ENCODE measurements at places on chromosomes 1 and 21.

DNA sequence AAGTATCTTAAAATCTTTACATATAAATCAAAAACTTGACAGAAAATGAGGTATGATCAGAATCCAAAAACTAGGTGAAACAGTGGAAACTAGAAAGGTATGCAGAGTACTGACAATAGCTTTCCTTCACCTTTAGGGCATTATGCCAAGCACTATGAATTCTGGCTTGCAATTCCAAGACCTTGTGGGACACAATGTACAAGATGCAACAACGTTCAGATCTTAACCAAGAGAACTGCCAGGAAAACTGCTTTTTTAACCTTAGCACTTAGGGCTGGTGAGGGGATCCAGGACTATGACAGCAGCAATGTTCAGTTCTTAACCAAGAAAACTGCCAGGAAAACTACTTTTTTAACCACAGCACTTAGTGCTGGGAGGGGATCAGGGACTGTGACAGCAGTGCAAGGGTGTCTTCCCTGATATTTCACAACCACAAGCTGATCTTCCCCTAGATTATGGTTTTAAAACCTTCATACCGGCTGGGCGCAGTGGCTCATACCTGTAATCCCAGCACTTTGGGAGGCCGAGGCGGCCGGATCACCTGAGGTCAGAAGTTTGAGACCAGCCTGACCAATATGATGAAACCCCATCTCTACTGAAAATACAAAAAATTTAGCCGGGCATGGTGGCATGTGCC is 22.3 kb downstream of the FOXJ3 start:
- no peak for DNase-seq

- DNase-seq = no peak
Measured at GRCh38 chr1:182185842-182186756, 124.6 kb upstream of the ZNF648 start.

DNA sequence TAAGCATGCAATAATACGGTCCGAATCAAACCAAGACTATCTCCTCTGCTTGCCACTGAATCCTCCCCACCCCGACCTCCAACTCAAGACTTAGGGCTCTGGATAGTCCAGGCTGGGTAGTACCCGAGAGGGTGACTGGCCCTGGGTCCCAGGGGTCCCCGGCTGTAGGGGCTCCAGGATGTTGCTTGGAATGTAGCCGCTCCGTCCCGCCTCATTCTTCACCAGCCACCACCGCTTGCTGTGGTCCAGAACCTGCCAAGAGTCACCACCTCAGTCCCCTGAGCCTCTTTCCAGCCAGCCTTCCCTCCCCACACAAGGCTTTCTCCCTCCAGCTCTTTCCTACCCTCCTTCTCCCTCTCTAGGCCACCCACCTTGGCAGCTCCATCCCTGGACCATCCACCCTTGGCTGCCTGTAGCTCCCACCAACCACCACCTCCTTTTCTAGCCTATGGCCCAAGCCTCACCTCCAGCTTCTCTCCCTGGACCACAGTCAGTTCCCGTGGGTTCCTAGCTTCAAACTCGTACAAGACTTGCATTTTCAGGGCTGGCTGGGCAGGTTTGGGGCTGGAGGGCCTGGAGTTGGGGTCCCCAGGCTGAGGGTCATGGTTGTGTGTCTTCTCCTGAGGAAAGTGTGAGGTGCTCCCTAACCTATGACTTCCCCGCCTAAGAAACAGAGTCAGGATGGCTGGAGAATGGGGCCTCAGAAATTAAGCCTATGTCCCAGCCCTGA is 10.9 kb upstream of the GSTM3 start:
- DNase-seq = no peak

GRCh38 chr1:212952641-212952976 is 2.3 kb downstream of the VASH2 start:
- no peak for DNase-seq

DNA sequence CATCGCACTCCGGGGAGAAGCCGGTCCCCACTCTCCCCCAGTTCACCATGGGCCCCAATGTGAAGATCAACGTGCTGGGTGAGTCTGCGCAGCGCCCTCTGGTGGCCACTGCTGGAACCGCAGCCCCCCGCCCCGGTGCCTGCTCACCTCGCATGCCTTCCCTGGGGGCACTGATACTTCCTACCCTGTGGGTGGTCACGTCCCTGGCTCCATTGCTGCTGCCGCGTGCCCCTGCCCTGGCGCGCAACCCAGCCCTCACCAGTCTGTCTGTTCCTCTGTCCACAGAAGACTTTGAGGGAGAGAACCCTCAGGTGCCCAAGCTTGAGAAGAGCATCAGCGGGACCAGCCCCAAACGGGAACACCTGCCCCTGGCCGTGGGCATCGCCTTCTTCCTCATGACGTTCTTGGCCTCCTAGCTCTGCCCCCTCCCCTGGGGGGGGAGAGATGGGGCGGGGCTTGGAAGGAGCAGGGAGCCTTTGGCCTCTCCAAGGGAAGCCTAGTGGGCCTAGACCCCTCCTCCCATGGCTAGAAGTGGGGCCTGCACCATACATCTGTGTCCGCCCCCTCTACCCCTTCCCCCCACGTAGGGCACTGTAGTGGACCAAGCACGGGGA is 7.6 kb downstream of the EFNA3 start:
- peak; percentile 68 for DNase-seq

- no peak for DNase-seq
Measured at GRCh38 chr1:170175041-170175440, 29.3 kb downstream of the NTMT2 start.

GRCh38 chr1:158199849-158200248 is 19.2 kb downstream of the CD1D start:
- no peak for DNase-seq

GRCh38 chr21:27306206-27306605 is 339.3 kb upstream of the ADAMTS5 start:
- no peak for DNase-seq

GRCh38 chr1:11355559-11356475 is 82.8 kb downstream of the UBIAD1 start:
- DNase-seq = no peak
